ENCODE measurements at places on chromosomes 7 and 10.

GRCh38 chr10:34933676-34934075, 118.6 kb upstream of the PARD3 start:
- no peak for DNase-seq

GRCh38 chr10:114767986-114768821, 53.4 kb upstream of the FHIP2A start:
- DNase-seq = no peak

DNA sequence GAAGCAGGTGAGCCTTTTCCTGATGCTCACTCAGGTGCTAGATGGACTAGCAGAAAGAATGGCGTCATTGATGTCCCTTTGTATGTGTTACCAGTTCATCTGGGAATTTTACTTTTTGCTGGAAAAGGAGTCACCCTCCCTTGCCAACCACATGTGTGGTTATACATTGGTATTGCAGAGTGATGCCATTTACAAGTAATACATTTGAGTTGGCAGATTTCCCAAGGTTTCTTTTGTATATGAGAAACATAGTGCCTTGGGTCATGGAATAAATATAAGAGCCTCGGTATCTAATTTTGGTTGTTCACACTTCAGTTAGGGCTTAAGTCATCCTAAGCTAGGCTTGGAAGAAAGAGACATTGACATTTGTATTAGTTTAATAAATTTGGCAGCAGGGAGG, 10.4 kb upstream of the ATXN7L1 start:
- DNase-seq = no peak

- DNase-seq = no peak
These were observed 554.2 kb downstream of the DNAJB6 start for GRCh38 chr7:157890921-157891401.

DNA sequence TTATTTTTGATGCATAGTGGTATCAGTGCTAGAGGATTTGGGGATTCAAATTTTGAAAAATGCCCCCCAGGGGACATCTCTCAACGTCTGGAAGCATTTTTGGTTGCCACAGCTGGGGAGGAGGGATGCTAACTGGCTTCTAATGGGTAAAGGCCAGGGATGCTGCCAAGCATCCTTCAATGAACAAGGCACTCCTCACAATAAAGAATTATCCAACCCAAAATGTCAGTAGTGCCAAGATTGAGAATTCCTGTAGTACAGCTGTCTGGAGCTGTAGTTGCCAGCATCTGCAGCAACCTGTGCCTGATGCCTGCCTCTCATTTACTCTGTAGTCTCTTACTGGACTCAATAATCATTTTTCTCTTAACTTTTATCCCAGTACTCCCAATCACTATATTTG, 53.5 kb downstream of the SEPTIN7 start:
- no peak for DNase-seq

GRCh38 chr7:103915680-103916357, 73.6 kb downstream of the RELN start:
- DNase-seq = no peak

DNA sequence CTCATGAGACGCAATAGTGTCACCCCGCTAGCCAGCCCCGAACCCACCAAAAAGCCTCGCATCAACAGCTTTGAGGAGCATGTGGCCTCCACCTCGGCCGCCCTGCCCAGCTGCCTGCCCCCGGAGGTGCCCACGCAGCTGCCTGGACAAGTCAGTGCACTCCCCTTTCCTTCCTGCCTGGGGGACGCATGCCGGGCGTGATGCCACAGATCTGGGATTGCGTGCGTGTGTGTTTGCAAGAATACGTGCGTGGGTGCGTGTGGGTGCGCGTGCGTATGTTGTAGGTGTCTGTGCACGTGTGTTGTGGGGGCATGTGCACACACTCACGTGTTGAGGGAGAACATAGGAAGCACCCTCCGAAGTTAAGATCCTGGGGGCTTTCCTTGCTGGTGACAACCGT, 23.5 kb downstream of the PFKFB3 start:
- DNase-seq = no peak

DNA sequence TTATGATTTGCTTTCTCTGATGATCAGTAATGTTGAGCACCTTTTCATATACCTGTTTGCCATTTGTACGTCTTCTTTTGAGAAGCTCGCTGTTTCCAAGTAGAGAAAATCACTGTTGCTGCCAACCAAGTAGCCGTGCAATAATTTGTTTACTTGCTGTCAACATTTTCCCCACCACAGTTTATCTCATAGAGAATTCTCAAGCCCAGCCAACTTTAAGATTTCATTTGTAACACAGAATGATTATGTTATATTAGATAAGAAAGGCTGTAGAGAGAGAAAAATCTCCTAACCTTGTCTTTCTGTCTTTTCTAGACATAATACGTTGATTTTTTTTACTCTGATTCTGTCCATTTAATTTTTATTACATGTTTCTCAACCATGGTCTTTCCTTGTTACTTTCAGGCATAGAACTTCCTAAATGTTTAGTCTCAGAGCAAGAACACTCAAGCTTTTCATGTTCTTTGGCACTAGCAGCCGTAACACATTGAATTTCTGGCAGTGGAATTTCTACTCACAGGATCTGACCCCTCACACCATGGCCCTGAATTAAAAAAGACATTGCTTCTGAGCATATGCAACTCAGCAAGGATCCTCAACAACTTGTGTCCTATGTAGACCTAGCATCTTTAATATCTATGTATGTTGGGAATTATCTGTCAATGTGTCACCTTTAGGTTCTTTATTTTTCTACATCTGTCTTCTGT, 23.1 kb downstream of the RPA3 start:
- no peak for DNase-seq

DNA sequence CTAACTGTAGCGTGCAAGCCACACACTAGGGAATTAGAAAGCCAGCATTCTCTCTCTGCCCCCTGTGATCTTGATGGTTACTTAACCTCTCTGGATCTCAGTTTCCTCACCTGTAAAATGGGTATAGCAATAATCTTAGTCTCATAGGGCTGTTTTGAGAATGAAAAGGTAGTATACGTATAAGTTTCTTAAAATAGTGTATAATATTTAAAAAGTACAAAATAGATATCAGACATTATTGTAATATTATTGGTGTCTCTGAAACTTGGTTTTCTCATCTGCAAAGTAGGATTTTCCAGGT, 80.4 kb downstream of the CHN2 start:
- no peak for DNase-seq

DNA sequence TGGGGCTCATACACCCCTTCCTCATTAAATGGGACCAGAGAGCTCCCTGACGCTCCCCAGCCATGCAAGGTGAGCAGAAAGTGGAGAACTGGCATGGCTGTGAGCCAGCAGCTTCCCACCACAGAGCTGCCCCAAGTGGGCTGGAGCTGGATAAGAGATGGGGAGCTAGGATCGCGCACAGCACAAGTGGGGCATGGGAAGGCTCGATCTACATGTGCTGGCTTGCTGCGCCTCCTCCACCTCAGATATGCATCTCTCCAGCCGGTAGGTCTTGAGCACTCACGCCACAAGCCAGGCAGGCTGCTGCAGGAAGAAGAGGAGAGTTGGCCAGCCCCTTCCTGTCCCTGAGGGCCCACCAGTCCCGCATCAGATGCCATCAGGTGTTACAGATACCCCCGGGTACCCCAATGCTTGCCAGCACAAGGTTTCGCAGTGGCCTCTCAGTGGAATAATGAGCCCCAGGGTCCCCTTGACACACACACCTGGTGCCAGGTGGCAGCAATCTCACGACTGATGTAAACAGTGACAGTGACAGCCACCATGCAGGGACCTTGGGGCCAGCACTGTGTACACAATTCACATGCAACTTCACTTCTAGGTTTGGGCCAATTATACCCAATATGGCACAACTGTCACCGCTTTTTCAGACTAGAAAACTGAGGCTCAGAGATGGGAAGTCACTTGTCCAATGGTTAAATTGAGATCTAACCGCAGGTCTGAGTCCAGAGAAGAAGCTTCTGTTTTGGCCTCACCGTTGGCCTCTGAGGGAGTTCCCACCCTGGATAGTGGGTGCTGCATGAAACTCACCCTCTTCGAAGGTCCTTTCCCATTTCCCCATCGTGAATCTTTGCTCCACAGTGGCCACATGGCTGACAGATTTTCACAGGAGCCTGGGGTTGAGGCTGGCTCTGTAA, 79.3 kb downstream of the OAT start:
- no peak for DNase-seq

DNA sequence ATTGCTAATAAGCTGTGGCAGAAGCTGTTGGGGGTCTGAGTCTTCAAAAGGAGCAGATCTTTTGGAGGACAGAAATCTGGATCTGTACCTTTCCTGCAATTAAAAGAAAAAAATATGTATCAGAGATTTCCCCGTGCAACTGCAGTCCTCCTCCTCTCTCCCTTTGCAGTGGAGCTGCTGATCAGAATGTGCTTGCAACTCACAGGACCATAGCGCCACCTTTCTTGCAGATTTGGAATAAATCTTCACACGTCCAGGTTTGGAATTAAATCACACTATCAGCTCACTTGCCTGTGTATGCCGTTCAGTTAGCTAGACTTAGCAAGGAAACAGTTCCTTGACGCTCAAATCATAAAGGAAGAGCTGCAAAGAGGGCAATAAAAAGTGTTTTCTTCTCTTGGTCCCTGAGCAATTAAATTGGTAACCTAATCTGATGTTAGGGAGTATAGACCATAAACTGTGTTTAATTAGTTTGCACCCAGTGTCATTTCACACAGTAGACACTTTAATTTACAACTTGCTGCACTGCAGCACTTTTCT, 77.4 kb downstream of the PON1 start:
- DNase-seq = no peak

DNA sequence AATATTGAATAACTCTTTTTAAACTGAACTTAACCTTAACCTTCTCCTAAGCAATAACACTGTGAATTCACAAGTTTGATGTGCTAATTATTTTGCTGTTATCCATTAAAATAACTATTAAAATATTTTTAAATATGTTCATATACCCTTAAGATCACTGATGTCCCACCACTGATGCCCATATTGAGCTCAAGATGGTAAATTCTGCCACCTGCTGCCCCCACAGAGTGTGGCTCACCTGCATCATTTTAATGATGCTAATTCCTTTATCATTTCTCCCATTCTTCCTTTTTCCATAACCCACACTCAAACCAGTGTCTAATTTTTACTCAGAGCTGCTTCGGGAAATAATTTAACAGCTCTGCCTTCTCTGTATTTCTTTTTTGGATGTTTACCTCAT, 82.3 kb upstream of the ARID5B start:
- no peak for DNase-seq

- no peak for DNase-seq
These were observed 9.9 kb upstream of the GNAI1 start for GRCh38 chr7:80124526-80125264.

DNA sequence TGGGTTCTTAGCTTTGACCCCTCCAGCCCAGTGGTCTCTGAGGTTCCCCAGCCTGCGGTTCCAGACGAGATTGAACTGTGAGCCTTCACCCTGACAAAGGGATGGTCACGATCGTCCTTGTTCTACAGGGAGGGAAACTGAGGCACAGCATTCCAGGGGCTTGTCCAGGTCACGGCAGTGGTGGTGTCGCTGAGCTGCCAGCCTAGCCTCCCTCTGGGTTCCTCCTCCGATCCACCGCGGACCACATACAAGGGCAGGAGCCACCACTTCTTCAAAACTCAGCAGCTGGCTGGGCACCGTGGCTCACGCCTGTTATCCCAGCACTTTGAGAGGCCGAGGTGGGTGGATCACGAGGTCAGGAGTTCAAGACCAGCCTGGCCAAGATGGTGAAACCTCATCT, 35.8 kb downstream of the ELFN1 start:
- DNase-seq = no peak

- DNase-seq = no peak
These were observed 179.7 kb upstream of the GRB10 start for GRCh38 chr7:50962281-50962883.

DNA sequence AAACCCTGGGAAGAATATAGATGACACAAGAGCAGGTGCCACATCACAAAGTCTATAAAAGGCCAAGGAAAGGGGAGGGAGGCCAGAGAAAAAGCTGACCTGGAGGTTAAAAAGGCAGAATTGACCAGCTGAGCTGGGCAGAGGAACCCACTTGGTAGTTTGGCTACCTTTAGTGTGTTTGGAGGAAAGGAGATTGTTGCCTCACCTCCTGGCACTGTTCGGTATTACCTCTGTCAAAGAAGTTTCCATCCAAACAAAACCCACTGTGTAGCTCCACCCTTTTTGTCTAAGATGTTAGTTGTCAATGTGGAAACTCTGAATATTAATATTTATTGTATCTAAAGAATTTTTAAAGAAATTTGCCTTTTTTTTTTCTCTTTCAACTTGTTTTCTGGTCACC, 23.4 kb downstream of the ENTPD7 start:
- no peak for DNase-seq

DNA sequence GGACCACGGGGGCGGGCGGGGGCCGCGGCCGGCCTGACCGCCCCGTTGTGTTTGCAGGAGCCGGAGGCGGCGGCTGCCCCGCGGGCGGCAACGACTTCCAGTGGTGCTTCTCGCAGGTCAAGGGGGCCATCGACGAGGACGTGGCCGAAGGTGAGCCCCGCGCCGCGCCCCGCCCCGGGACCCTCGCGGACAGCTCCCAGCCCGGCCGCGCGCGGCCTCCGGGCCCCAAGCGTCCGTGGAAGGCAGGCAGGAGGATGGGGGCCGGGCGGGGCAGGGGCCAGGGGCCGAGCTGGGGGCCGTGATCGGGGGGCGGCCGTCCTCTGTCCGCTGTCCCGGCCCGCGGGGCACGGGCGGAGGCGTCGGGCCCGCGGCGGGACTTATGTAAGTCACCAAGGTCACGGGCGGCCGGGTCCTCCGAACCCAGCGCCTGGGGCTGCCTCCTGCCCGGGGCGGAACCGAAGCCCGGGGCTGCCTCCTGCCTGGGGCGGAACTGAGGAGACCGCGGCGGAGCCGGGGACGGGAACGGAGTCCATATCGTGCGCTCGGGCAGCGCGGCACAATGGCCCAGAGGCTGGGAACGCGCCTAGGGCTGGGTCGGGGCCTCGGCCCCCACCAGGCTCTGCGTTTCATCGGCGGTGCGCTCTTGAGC, 497 bp downstream of the PPP2R2D start:
- DNase-seq = no peak

DNA sequence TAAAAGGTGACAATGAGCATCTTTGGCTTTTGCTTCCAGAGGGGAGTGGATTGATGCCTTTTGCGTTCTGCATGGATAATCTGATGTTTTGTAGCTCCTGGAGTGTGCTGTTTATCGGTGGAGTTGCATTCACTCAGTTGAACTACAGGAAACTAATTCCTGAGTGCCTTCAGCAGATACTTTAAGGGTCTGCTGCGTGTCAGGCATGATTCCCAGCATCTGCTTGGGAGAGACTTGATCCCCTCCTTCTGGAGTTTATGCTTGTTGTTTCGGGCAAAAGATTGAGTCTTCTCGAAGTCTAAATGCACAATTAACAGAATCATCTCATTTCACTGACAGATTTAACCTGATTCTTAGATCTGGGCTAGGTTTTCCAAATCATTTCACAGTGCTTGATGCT, 46.2 kb downstream of the CELF2 start:
- DNase-seq = no peak

- no peak for DNase-seq
These were observed 376.1 kb upstream of the MTPN start for GRCh38 chr7:136353287-136353686.

- no peak for DNase-seq
These were observed 73.3 kb upstream of the AGK start for GRCh38 chr7:141477865-141478264.

All from activated T-helper 1 cell treated with anti-CD3 and anti-CD28 coated beads, Interleukin-2, amount 50 U/mL, for 16 hours (primary cell).